Left ventricle myocardium superior (tissue), 1 donor: ENCODE measurements at places on chromosomes 1 and 21. TPM values are rescaled to one million over a fixed set of nuclear protein-coding genes. Genes with fewer than 3 reads are reported as not detected.

DNA sequence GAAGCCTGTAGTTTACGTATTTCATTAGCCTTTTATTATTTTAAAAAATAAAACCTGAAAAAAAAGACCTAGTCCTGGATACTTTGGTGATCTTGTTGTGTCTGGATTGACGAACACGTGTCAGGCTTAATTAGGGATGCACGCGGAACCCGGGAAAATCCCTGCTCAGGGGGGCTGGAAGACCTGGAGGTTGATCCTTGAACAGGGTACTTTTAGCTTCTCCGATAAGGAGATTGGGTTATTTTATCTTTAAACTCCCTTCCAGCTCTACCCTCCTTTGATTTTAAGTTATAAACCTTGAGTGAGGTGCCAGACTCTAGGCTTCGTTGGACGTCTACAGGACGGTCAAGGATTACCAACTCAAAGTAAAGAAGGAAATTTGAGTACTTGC lies 552 bp upstream of the ZNF691 start:
- DNase-seq = no peak

Gene TCHHL1
- total RNA-seq = not detected

- DNase-seq = no peak
Measured at GRCh38 chr1:36831186-36831810, 203.0 kb downstream of the GRIK3 start.

DNA sequence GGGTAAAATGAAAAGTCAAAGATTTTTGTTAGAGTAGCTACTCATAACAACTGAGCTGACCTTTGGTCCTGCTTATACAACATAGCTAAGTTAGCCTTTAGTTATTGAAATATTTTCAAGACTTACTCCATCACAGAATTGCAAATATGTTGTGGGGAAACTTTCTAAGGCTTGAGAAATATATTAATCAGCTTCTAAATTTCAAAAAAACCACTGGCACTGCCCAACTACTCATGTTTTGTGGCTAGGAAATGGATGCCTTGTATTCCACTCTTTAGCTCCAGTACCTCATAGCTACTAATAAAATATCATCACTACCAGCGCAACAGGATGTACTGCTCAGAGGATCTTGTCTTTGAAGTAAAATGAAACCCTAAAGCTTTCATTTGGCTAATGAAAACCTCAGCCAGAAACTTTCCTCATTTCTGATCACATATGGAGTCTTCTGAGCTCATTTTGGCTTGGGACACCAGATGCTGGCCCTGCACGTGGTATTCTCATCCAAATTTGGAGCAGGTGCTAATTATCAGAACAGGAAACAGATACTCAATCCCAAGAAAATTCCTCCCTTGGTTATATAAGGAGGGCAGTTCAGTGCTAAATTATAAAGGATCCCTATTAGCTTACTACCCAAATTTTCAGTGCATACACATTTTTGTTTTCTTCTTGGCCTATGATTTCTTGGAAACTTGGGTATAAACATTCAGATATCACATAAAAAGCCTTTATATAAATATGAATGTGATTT lies 690.7 kb downstream of the ADGRL2 start:
- DNase-seq = peak; percentile 24

GRCh38 chr1:34928066-34928696 lies 1.3 kb downstream of the DLGAP3 start:
- no peak for DNase-seq

DNA sequence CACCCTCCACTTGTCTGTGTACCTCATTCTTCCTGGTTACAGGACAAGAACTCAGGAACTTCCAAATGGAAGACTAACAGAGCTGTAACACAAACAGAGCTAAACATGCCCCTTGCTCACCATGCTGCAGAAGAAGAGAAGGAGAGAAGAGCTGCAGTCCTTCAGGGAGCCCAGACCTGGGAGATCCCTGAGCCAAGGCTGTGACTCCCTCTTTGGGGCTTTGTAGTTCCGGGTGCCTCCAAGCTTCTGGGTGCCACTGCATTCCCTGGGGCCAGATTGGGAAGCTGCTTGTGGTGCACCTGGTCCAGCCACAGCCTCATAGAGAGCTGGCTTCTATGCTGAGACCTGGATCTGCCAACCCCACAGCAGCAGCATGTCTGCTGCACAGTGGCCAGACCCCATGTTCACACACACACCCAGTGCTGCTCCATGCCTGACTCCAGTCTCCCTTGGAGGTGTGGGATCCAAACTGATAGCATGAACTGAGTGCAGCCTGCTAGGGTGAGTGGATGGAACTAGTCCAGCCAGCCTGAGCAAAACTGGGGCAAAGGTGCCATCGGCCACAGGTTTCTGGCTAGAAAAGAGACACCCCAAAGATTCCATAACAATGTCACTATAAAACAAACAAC lies 263.0 kb upstream of the NRIP1 start:
- peak; percentile 20 for DNase-seq

Gene CHIT1
- not detected for total RNA-seq

DNA sequence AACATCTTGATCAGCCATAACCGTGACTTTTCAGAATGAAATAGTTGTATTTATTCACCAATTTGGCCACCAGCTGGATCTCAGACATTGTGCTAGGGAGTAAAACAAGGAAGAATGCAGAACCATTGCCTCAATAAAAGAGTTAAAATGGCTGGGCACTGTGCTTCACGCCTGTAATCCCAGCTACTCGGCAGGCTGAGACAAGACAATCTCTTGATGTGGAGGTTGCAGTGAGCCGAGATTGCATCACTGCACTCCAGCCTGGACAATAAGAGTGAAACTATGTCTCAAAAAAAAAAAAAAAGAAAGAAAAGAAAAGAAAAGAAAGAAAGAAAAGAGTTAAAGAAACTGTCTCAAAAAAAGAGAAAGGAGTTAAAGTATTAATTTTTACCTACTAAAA lies 199.5 kb downstream of the TPR start:
- DNase-seq = no peak

Gene TYW3
- 22.2 TPM for total RNA-seq

DNA sequence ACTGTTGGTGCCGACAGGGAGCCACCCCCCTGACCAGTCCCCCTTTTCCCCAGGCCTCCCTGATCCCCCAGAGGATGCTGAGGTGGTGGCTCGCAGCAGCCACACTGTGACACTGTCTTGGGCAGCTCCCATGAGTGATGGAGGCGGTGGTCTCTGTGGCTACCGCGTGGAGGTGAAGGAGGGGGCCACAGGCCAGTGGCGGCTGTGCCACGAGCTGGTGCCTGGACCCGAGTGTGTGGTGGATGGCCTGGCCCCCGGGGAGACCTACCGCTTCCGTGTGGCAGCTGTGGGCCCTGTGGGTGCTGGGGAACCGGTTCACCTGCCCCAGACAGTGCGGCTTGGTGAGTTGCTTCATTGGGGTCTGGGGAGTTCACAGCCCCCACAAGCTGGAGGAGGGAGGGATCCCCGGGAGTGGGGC lies 89.2 kb downstream of the TRIM11 start:
- DNase-seq = peak; percentile 11

Gene CLDN19
- total RNA-seq = not detected

GRCh38 chr1:3672971-3673361 lies 20.6 kb downstream of the TP73 start:
- DNase-seq = no peak

GRCh38 chr1:95080446-95080845 lies 7.7 kb upstream of the ALG14 start:
- no peak for DNase-seq

Gene OVAAL
- total RNA-seq = 1.5 TPM

DNA sequence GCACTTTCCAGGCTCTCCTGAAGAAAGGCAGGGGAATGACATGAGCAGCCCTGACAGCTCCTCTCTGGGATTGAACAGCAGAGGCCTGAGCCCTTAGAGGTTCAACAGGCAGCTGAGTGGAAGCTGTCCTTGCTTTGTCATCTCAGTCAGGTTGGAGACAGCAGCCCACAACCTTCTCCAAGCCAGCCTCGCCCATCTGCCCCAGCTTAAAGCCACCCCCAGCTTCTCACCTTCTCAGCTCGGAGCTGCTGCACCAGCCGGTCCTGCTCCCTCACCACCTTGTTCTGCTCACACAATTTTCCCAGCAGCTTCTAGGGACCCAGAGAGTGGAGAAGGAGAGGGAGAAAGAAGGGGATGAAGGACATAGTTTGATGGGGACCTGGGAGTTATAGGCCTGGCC lies 35.2 kb upstream of the GOLT1A start:
- no peak for DNase-seq

GRCh38 chr1:32116531-32116930 lies 8.7 kb downstream of the KPNA6 start:
- DNase-seq = no peak

- no peak for DNase-seq
Measured at GRCh38 chr1:200290010-200290685, 119.7 kb downstream of the ZNF281 start.

DNA sequence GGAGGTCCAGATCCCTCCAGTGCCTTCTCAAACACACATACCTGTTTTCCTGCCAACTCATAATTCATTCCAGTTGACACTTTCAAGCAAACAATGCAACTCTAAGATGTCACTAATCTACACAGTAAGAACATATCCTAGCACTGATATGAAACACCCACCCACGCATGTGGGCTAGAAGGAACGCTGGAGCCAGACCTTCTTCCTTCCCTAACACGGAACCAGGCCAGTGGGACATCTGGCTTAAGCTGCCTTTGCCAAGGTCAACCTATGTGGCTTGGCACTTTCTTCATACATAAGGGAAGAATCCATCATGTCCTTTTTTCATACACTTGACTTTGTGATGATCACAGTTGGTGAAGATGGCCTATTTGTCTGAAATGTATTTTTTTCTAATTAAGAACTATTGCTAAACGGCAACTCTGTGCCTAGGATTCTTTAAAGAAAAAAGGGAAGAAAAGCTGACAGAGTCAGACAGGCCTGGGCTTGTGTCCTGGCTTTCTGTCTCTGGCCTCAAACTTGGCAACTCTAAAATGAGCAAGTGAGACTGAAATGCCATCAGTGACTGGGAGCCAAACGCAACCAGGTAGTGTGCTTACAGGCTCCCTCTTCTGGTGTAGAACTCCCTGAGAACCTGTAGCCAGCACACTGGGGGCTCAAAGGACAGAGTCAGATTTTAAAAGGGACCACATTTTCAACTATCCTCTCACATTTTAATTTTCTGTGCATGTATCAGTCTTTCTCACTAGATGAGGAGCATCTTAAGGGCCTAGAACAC lies 92.6 kb upstream of the BEND5 start:
- no peak for DNase-seq

DNA sequence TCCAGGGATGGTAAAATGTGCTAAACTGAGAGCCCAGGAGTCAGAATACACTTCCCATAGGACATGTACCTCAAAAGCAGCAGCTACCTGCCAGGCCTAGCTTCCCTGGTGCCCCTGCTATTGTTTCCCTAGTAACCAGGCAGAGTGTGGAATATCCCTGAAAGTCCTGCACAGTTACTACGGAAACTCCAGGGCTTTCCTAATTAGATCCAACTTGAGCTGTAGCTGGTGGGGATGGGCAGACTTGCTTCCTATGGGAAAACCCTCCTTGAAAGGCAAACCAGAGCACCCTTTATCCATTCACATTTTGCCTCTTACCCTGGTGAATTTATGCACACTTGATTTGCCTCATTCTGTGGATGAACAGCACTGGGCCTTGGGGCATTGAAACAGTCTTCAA lies 559.9 kb upstream of the PBX1 start:
- no peak for DNase-seq

Gene HRNR
- not detected for total RNA-seq

GRCh38 chr1:206482611-206483010 lies 12.3 kb downstream of the IKBKE start:
- peak; percentile 2 for DNase-seq

Gene LYST
- 11.9 TPM for total RNA-seq

- DNase-seq = peak; percentile 27
Measured at GRCh38 chr1:53552146-53552861, 93.1 kb downstream of the DMRTB1 start.

GRCh38 chr1:116457946-116458604 lies 85.0 kb downstream of the ATP1A1 start:
- peak; percentile 48 for DNase-seq

DNA sequence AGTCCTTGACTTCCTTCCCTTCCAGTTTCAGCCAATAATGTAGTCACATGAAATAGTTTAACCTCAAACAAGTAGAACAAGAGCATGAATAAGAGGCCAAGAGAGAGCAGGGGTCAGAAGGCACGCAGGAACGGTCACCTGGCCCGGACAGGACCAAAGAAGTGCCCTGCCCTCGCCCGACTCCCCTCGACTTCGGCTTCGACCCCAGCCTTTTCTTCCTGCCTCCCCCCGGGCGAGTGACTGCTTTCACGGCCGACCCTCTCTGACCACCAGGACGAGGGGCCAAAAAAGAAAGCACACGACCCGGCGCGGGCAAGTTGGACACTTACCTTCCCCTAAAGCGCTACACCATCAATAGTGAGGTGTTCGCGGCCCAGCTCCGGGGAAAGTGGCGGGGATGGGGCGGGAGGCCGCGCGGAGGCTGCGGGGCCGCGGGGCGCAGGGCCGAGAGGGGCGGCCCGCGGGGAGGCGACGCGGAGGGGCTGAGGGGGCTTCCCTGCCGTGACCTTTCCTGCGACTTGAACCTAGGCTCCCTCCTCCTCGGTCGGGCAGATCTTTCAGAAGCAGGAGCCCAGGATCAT lies 519 bp downstream of the RERE start:
- peak; percentile 36 for DNase-seq

Gene PLCH2
- total RNA-seq = 0.25 TPM

DNA sequence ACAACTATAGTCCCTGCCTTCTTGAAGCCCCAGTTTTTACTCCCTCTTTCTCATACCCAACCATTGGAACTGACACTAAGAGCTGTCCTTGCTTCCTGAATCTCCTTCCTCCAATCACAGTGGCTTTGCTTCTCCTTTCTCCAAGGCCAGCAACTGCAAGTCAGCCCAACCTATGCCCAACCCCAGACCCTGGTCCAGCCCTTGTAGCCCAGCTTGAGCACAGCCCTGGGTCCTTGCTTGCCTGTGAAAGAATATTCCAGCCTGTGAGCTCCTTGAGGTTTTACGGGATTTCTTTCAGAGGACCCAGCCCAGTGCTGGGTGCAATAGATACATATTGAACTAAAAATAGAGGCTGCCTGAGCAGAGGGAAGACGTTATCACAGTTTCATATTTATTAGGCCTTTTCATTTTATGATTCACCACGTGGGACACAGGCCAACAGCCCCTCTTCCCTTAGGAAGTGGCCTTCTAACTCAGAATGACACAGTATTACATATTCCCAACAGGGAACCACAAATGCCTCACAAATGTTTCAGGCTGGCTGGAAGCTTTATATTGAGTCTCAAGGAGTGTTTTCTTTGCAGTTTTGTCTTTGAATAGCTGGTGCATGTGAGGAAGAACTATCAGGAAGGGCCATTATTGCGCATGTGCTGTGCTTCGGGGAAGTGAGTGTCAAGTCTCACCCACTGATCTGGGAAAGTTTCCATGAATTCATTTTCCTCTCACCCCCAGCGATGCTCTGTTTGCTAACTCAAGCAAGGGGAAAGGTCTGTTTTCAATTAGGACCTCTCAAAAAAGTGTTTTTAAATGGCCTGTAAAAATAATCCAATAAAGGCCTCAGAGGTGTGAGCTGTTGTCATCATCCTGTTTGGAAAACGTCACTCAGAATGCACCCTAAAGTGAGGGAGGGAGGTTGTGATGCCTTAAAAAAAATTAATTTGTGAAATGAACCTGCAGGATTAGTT lies 92.3 kb upstream of the NFIA start:
- DNase-seq = peak; percentile 71

Gene ACOT11
- 48.9 TPM for total RNA-seq

- no peak for DNase-seq
Measured at GRCh38 chr1:22290157-22290556, 147.3 kb upstream of the WNT4 start.

Gene S100A5
- not detected for total RNA-seq

Gene HSD3B1
- not detected for total RNA-seq
